ENCODE measurements at places on chromosomes 3 and 15.

DNA sequence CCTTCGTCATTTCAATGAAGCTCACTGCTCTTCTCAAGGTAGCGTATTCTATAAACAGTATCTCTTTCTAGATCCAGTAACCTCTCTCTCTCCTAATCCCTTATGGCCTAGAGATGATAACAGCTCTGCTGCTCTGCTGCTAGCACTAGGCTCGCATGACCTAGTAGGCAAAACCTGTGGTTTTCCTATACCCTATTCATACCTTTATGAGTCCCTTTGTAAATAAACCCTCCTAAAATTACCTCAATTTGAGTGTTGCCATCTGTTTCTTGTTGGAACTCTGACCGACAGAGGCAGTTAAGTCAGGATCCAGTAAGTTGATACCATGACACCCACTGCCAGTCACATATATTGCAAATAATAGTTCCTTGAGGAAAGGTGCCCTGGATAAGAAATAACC is 7.3 kb downstream of the CCDC14 start:
- DNase-seq: no peak

DNA sequence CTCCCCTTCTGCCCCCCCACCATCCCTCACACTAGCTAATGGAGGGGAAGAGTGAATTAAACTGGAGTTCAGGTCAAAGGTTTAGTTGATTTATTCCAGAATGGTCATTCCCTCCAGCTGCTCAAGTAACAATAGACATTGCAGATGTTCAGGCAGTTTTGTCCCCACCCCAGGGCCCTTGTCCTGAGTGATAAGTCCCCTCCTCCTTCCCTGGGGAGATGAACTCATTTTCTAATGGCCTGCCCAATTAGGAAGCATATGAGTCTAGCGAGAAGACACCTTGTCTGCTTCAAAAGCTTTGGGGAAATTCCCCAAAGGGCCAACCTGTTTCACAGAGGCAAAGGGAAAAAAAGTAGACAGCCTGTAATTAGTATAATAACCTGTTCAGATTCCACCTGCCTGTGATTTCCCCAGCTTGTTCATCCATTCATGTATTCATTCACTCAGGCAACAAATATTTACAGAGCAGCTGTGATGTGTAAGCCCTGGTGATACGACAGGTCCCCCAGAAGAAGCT is 165.3 kb downstream of the SHQ1 start:
- no peak for DNase-seq

- DNase-seq: no peak
Measured at GRCh38 chr3:52005571-52005986, 9.9 kb upstream of the RPL29 start.

DNA sequence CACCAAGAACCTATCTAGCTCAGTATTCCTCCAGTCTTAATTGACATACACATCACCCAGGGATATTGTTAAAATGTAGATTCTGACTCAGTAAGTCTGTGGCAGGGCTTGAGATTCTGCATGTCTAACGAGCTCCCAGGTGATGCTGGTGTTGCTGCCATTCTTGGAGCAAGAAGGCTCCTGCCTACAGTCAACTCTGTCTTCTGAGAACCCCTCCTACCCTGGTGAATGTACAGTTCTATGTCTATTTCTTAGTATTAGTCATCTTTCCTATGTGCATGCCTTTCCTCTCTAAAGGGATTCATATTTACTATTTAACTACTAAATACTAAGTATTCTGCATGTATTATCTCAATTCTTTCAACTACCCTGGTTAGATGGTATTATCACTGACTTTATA is 268.7 kb downstream of the EDEM1 start:
- DNase-seq: no peak

DNA sequence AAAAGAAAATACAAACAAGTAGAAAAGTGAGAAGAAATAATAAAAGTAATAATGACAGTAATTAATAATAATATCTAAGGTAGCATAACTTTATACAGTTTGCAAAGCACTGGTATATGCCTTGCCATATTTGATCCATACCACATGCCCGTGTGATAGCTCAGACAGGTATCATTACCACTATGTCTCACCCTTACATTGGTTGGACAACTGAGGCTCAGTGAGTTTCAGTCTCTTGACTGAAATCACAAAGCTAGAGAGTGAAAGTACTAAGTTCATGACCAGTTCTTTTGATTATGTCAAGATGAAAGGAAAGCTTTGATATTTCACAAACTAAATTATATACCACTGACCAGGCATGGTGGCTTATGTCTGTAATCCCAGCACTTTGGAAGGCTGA is 408.9 kb downstream of the GAP43 start:
- DNase-seq: no peak

GRCh38 chr3:112391648-112392047 is 58.7 kb downstream of the CD200 start:
- no peak for DNase-seq

DNA sequence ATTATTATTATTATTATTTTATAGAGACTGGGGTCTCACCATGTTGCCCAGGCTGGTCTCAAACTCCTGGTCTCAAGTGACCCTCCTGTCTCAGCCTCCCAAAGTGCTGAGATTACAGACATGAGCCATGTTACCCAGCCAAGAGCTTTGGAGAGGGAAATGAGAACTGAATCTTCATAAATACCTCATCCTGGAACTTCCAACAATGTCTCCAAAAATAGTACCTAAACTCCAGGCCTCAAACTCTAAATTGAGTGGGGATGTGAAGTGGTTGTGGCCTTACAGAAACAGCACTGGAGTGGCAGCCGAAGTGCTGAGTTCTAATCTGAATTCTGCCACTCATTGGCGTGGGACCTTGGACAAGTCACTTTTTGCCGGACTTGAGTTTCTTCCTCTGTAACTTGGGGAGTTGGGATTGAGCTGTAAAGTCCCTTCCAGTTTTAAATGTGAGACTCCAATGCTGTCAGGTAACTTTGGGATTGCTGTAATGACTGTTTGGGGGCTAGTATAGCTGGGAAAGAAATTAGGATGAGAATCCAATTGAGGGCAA is 10.0 kb upstream of the SRP14 start:
- no peak for DNase-seq

DNA sequence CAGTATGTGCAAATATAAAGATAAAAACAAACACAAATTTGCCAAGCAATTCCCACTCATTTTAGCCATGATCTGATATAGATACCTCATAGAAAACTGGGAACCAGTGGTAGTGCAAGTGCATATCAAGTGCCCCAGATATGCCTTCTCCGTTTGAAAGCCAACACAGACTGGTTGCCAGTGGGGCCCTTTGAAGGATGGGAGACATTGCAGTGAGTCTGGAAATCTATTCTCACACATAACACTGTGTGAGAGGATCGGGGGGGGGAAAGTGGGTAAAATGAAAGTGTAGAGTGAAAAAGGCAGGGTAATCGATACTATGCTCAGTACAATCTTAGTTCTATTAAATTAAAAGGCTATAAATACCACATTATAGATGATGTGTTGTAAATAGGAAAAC is 83.0 kb downstream of the CBLB start:
- DNase-seq: no peak

GRCh38 chr3:61948699-61949305 is 387.4 kb downstream of the PTPRG start:
- DNase-seq: no peak

- DNase-seq: no peak
Measured at GRCh38 chr15:74062236-74062635, 20.1 kb downstream of the GOLGA6A start.

DNA sequence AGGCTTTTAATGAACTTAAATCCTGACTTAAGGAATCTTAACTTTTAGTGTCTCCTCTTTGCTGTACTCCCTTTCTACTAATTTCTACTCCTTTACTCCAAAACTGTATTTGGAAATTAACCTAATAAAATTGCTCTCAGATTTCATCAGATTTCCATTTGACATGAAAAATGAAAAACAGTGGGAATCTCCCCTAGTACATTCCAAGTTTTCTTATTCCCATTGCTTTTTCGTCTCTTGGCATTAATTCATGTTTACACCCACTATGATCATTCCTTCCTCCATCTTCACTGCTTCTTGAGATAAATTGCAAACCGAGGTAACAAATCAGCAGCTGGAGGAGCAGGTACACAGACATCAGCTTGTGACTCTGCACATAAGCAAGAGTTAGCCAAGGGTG is 208.7 kb downstream of the VGLL3 start:
- DNase-seq: no peak

- DNase-seq: no peak
Measured at GRCh38 chr15:96306321-96306720, 24.2 kb upstream of the NR2F2 start.

- no peak for DNase-seq
Measured at GRCh38 chr3:16249336-16249735, 15.4 kb downstream of the DPH3 start.

DNA sequence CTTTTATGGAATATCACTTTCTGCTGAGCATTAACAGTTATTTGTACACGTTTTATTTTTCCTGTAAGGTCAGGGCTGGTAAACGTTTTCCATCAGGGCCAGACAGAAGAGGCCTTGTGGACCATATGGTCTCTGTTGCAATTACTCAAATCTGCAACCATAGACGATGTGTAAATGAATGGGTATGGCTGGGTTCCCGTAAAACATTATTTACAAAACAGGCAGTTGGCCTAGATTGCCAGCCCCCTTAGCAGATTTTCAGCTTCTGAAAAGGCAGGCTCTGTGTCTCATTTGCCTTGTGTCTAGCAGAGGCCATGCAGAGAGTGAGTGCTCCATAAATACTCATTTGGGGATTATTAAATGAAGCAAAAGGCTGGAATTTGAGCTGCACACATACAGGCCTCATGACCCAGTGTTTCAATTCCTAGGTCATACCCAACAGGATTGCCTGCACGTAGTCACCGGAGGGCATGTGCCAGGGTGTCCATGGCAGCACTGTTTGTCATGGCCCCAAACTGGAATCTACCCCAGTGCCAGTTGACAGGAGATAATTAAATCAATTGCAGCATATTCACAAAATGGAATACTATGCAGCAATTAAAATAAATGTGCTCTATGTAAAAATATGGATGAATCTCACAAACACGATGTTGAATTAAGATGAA is 51.3 kb downstream of the GPD1L start:
- DNase-seq: no peak

GRCh38 chr15:83287541-83288027 is 3.1 kb upstream of the BNC1 start:
- DNase-seq: no peak

DNA sequence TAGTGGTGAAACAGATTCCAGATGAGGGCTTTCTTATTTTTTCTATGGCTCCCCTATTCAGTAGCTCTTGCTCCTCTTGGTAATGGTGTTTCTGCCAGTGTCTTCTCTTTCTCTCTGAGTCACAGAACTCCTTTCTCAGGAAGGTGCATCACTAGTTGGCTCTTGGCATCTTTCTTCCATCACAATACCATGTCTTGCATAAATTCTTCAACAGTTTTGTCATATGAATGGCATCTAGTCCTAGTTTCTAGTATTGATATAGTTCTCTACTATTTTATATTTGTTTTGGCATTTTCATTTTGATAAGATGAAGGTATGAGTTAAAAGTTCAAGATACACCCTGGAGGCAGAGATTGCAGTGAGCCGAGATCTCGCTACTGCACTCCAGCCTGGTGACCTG is 51.0 kb downstream of the REC114 start:
- no peak for DNase-seq

DNA sequence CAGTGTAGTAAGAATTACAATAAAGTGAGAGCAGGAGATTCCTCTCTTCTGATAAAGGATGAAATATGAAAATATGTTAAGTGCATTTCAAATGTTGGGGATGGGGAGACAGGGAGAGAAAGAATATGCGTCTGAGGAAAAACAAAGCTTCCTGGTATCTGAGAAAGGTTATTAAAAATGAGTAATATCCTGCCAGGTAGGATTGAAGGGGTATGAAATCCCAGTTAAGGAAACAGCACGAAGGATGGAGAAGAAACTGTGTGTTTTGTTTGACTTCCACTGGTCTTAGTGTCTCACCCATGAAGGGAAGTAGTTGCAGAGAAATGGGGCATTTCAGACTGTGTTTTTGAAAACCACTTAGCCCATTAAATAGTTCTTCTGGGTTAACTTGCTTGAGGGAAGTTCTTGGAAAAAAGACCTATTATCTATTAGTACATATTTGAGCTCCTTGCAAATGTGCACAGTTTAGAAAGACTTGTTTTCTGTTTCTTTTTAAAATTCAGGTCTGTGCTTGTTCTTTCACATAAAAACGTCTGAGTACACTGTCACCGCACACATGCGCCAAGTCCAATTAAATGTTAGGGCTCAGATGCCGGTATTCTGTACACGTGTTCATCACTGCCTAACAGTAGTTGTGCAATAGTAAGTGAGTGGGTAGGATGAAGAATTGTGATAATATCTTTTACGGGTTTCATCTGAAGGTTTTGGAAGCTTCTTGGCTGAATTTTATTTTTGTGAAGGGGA is 196.1 kb upstream of the P2RY1 start:
- DNase-seq: no peak

DNA sequence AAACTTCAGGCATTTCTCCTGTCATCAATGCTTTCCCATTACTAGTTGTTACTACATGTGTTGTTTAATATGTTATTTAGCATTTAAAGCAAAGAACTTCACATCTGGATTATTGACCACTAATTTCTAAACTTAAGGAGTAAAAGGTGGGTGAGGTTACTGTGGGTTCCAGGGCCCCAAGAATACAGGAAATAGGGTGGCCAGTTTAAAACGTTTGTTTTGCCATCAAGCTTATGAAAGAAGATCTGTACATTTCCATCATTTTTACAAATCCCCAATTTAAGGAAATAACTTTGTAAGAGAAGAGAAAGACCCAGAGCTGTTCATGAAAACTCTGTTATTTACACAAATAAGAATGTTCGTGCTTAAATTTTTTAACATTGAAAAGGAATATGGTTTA is 54.5 kb upstream of the ACKR4 start:
- no peak for DNase-seq

DNA sequence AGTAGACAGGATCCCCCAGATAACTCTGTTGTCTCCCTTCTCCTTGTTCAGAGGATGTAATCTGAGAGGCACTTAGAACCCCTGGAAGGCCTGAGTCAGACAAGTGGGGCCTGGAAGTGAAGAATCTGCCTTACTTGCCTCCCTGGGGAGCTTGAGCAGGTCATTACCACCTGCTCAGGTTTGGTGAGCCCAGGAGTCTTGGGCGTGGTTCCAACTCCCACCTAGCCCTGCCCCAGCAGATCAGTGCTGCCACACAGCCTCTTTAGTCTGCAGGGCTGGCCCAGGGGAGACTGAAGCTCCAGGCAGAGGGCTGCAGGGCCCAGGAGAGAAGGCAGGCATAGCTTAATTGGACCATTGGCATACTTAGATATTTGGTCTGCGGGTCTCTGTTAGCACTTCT is 230.0 kb downstream of the ERC2 start:
- DNase-seq: no peak

GRCh38 chr3:108088146-108088545 is 2.7 kb downstream of the CD47 start:
- no peak for DNase-seq

DNA sequence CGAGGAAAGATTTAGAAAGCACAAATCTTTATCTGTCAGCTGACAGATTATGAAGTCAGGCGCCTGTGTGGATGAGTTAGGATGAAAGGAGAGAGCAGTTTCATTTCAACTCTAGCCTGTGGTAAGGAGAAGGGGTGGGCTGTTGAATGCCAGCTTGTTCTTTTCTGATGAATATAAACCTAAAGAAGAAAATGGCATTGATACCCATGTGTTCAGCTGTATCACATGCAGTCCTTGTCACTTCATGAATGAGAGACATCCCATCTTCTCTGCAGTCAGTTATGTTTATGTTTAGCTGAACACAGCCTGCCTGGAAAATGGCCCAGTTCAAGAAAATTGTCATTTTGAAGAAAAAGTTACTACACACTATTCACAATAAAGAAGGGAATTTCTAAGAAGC is 345.7 kb upstream of the RBMS3 start:
- no peak for DNase-seq

Measured in cortex of kidney (tissue), 1 donor.